ENCODE measurements at places on chromosomes 12 and 14.

GRCh38 chr14:34111953-34112352 is 161.1 kb upstream of the EGLN3 start:
- DNase-seq, result no peak

GRCh38 chr12:69916544-69917235 is 91.7 kb downstream of the MYRFL start:
- DNase-seq, result no peak

- DNase-seq, result no peak
These were observed 1206.6 kb upstream of the TMEM132C start for GRCh38 chr12:127060310-127060847.

DNA sequence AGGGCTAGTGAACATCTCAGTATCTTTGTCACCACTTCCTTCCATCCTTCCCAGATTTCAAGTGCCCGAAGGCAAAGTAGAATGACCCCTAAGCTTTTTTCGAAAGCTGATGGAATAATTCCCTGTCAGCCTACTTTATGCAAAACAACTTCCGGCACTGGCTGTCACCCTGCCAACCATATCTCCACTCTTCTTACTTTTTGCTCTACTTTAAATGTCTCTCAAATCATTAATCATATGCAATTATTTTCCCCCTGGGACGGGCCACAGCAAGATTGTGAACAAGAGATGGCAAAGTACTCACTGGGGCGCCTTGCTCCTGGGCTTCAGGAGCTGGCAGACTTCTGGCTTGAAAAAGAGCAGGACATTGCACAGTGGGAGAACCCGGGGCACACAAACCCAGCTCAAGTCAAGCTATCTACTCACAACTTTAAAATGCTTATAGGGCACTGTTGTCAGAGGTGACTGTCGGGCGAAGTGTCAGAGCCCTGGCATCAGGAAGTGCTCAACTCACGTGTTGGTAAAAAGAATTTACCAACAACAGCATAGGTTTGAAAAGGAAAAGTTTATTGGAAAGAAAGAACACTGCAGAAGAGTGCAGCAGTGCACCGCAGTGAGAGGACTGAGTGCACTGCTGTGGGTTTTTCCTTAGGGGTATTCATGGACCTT is 373.5 kb downstream of the PAWR start:
- DNase-seq, result no peak

DNA sequence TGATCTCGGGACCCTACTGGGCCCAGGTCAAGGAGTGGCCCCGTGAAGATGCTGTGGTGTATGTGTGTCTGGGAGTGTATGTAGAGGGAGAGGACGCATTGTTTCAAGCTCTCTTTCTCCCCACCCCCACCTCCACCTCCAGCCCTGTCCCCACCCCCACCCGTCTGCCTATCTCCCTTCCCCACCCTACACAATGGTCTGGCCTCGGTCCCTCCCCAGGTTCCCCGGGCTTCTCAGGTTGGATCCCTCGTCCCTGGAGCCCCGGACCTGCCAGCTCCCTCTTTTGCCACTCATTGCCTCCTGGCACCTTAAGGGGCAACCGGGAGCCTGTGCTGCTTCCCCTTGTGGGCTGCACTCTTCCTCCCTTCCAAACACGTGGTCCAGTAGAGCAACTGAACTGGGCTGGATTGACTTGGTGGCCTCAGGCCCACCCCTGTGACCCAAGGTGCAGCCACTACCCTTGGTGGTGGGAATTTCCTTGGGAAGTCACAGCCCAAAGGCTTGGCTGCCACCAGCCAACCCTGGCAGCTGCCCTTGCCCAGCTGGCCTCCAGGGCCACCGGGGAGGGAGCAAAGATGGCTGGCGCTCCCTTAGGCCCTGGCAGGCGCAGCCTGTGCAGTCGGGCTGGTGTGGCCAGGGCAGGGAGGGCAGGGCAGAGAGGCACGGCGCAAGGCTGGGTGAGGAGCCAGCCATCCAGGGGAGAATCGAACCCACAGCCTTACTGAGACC is 628 bp downstream of the VRTN start:
- no peak for DNase-seq
